ENCODE measurements at places on chromosomes 2 and 18.

DNA sequence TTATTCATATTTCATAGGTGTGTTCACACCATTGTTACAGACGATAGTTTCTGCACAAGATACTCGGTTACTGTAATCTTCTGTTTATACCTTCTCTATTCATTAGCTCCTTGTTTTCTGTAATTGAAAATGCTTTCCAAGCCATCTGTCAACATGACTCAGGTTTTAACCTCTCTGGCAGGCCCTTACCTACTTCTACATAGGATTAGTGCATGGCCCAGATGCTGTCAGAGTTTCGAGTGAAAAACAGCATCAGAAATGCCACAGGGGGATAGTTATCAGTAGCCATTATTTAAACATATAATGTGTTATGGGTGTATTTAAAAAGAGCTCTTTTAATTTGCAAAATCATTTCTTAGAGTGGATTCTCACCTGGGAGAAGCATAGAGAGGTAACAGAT is 596.4 kb downstream of the FBXO15 start:
- DNase-seq, result no peak

- DNase-seq, result no peak
These were observed 24.6 kb downstream of the TRIB2 start for GRCh38 chr2:12741380-12741779.

GRCh38 chr2:155100261-155100660 is 401.8 kb downstream of the KCNJ3 start:
- DNase-seq, result no peak

GRCh38 chr2:217685255-217685605 is 317.6 kb downstream of the TNS1 start:
- DNase-seq, result no peak

GRCh38 chr18:23932385-23933067 is 82.0 kb upstream of the TTC39C start:
- DNase-seq, result no peak

- DNase-seq, result no peak
These were observed 475.6 kb upstream of the ZEB2 start for GRCh38 chr2:144995482-144995881.

Data from stimulated activated CD4-positive, alpha-beta T cell treated with anti-CD3 and anti-CD28 coated beads, TNF-alpha, amount 100 ng/mL, for 4 hours (primary cell).